ENCODE measurements at places on chromosomes 6 and 20. TPM values are rescaled to one million over a fixed set of nuclear protein-coding genes. Genes with fewer than 3 reads are reported as not detected.
A peak's percentile ranks its signal among the peaks of the same experiment; 100 is the strongest.

DNA sequence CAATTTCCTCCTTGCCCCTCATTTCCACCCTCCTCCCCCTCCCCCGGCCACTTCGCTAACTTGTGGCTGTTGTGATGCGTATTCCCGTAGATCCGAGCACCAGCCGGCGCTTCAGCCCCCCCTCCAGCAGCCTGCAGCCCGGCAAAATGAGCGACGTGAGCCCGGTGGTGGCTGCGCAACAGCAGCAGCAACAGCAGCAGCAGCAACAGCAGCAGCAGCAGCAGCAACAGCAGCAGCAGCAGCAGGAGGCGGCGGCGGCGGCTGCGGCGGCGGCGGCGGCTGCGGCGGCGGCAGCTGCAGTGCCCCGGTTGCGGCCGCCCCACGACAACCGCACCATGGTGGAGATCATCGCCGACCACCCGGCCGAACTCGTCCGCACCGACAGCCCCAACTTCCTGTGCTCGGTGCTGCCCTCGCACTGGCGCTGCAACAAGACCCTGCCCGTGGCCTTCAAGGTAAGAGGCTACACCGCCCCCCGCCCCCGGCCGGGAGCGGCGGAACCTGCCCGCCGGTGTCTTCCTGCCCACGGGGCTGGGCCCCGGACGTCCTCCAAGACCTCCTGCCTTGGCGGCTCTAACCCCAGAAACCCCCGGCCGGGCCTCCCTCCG, 44.9 kb upstream of the SUPT3H start:
- peak; percentile 47 for DNase-seq

- DNase-seq, result no peak
Measured at GRCh38 chr20:4192378-4193068, 177.2 kb upstream of the RNF24 start.

GRCh38 chr20:57944988-57945387, 235.2 kb upstream of the PMEPA1 start:
- DNase-seq, result no peak

DNA sequence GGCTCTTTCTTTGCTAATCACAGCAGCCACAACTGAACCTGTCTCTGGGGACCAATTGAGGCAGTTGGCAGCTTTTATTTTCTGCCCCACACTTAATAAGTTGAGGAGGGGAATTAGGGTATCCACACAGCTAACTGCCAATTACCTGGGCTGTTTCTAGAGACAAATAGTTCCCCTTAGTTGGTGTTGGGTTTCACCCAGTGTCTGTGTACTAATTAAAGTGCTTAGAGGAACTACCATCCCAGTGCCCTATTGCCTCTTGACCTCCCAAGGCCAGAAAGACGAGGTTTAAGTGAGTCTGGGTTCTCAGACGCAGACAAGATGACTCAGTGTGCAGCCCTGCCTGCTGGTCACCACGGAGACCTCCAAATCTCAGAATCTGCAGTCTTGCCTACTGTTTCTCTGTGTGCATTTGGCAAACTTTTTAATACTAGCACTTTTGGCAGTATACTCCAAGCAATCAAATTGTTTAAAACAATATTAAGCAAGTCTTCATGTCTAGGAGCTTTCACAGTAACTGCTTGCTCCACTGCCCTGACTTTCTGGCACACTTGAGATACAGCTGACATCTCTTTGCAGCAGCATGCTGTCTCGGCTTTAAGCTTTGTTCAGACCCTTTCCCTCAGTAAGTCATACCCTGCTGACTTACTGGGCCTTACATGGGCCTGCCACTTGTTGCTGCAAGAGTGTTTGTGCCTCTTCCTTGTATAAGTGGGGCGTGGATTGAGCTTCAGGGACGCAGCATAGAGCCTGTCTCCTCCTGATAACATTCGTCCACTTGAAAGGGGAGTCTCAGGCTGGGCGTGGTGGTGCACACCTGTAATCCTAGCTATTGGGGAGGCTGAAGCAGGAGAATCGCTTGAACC, 31.9 kb downstream of the STK35 start:
- no peak for DNase-seq

DNA sequence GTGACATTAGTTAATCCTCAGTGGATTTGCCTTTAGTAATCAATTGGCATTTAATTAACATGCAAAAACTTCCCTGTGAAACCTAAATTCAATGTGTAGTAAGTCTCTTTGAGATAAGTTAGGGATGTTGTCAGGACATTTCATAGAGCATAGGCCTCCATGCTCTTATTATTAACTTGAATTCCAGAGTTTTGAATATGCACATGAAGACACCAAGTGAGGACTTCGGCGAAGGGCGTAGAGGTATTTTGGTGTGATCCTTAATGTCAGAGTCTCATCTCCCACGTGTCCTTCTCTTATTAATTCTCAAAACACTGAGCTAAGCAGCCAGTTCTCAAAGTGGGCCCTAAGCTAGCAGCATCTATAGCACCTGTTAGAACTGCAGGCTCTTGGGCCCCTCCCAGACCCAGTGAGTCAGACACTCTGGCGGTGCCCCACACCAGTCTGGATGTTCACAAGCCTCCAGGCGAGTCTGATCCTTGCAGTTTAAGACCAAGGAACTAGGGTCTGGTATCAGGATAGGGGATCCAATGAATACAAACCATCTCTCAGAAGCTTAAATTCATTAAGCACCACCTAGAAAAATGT, 292.1 kb downstream of the QKI start:
- no peak for DNase-seq

- no peak for DNase-seq
Measured at GRCh38 chr20:4664691-4665360, 56.9 kb upstream of the PRND start.

GRCh38 chr6:98827295-98828159, 6.8 kb upstream of the POU3F2 start:
- DNase-seq, result no peak

DNA sequence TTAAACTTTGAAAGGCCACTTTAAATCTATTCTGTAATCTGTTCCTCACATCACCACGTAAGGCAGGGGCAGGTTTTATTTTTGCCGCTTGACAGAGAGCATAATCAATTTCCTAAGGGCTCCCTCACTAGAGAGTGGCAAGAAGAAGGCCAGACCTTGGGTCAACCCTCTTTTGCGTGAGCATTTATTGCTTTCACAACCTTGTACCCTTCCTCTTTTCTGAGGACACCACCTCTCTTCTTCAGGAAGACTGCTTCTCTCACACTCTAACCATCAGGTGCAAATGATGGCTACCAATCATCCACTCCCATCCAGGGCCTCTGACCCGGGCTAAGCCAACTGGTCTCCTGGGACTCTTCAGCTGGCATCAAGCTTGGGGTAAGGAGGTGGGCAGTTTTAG, 25.2 kb upstream of the QKI start:
- DNase-seq, result no peak

- no peak for DNase-seq
Measured at GRCh38 chr6:22755605-22756004, 186.2 kb downstream of the HDGFL1 start.

Gene HLA-DRB1
- 45.9 TPM for total RNA-seq

Gene ARHGAP40
- total RNA-seq, result not detected

Gene EPPIN
- not detected for total RNA-seq

Gene C20orf202
- total RNA-seq, result 0.24 TPM

Gene OR2H2
- total RNA-seq, result not detected

Gene PNPLA1
- not detected for total RNA-seq

Gene MAK
- 0.08 TPM for total RNA-seq

Gene NKX2-2
- not detected for total RNA-seq

Gene APOBEC2
- 103 TPM for total RNA-seq
